Suprapubic skin (tissue), 4 donors: ENCODE measurements at places on chromosomes 5 and 9.
A peak's percentile ranks its signal among the peaks of the same experiment; 100 is the strongest.

GRCh38 chr5:173973616-173973969, 15.4 kb upstream of the C5orf47 start:
- DNase-seq = no peak

DNA sequence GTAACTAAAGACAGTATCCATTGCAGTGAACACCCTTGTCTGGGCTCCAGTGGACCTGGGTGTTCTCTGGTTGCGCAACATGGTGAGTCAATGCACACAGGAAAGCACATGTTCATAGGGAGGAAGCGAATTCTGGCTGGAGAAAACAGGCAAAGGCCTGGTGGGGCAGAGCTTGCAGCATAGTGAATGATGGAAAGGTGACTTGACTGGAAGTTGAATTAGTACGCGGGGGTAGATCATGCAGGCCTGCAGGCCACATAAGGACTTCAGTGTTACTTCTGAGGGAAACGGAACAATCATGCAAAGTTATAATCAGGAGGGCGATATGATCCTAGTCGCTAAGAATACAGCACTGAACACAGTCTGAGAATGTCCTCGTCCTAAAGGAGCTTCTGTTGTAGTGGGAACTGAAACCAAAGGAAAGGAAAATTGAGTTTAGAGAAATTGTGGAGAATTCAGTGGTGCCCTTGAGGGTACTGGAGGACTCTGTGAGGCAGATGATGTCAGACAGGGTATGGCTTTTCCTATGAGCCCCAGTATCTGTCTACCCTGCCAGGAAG, 71.9 kb upstream of the RANBP3L start:
- DNase-seq = peak; percentile 85

DNA sequence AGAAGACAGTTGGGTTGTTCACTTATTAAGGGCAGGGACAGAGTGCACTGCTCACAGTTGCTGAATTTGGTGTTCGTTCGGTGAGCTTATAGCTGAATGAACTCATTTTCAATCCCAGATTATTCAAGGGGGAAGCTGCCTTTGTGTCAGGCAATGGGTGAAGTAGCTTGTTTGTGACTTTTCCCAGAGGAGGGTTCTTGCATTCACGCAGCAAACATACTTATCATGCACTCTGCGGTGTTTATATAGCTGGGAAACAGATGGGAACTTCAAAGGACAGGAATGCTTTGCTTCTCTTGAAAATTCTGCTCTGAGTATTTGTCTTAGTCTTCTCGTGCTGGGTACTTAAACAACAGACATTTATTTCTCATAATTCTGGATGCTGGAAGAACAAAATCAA, 64.7 kb upstream of the ABCA1 start:
- no peak for DNase-seq

DNA sequence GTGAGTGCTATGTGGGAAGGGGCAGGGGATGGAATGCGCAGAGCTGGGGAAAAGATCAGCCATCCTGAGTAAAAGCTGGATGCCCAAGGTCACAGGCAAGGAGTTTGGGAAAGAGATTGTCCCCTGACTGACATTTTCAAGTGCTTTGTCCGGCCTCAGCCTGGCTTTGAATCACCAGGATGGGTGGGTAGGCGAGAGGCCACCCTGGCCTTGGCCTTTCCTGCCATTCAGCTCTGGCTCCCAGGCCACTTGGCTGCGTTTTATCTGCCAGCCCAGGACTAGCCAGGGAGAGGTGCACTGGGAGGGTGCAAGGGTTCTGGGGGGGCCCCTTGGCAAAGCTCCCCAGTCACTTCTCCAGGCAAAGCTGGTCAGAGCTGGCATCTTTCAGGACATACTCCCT, 37.4 kb upstream of the SYNPO start:
- no peak for DNase-seq

- no peak for DNase-seq
Measured at GRCh38 chr9:84317563-84317962, 23.0 kb downstream of the SLC28A3 start.

DNA sequence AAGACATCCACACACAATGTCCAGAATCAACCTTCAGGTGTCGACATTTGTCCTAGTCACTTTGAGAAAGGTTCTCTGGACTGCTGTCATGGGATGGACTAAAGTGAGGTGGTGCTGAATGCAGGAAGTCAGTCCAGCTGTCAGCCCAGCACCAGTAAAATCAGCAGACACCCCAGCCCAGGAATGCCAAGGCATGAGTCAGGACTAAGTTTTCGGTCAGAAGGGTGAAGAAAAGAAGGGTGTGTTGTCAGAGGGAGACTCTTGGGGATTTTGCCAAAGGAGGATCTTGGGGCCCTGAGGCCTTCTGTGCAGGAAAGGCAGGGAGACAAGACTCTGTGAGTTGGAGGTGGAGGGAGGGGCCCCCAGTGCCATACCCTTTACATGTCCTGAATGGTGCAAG, 69.0 kb upstream of the XPA start:
- no peak for DNase-seq

- DNase-seq = no peak
Measured at GRCh38 chr5:146646441-146646840, 130.5 kb upstream of the GPR151 start.

DNA sequence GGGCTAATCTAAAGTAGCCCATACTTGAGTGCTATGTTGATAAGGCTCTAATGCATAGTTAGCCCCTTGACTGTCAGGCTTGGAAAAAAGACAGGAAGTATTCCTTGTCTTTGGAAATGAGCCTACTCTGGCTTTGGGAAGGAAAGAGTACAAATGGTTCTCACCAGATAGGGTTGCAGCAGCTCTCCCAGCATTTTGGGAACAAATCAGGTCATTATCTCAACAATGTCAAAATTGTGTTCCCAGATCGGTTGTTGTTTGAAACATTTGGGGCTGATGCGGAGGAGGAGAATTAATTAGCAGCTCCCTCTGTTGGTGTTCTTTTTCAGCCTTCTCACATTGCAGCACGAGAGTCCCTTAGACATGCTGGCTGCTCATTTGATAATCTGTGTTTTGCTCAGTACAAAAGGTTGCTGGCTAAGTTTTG, 294.7 kb upstream of the DMRT1 start:
- DNase-seq = no peak

DNA sequence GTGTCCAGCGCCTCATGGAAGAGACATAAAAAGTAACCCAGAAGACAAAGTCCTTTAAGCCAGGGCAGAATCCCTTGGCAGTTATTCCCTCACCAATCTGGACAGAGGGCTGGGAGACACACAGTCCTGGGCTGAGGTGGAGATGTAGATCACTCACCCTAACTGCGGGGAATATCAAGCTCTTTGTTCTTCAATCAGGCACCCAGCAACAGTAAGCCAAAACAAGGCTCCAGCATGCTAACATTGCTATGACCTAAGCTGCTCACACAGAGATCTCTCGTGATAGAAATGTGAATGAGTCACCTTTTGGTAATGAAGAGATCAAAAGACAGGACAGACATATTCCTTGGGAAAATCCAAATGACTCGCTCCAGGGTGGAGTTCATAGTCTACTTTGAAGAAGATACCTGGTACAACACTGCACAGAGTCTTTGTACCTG, 101.3 kb downstream of the FBN2 start:
- no peak for DNase-seq

DNA sequence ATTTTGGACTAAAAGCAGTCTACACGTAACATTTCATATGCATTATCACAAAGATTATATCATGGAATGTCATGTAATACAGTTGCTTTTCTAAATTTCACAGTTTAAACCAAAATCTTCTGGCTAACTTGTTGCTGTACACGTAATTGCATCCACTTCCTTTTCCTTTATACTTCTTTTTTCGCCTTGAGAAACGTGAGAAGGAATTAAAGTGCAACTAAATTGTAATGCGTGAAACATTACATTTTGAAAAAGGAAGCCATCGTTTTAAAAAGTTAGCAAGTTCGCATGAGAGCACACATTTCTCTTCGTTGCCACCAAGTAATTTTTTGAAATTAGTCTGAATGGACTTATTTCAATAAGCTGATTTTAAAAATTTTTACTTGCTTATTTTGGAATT, 80.0 kb downstream of the MEGF10 start:
- no peak for DNase-seq

GRCh38 chr5:78501411-78502352, 141.3 kb downstream of the SCAMP1 start:
- DNase-seq = no peak

DNA sequence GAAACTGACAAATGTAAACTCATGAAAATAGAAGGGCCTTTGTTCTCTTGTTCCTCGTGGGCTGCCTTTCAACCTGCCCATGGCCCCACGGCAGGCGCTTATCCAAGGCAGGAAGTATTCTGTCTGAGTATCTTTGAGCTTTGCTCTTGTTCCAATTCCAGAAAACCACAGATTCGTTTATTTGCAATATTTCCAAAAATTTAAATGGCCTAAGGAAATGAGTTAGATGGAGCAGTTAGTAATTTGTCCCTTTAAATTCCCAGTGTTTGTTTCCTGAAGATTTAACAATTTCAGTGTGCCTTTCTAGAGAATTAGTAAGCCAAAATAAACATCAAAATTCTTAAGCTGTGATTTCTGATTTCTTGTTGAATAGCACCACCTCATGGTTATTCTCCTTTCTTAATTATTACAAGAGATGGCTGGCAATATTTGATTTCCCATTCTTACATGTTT, 299.4 kb upstream of the RASA1 start:
- no peak for DNase-seq

- DNase-seq = no peak
Measured at GRCh38 chr5:52743970-52744369, 43.7 kb upstream of the ITGA1 start.

DNA sequence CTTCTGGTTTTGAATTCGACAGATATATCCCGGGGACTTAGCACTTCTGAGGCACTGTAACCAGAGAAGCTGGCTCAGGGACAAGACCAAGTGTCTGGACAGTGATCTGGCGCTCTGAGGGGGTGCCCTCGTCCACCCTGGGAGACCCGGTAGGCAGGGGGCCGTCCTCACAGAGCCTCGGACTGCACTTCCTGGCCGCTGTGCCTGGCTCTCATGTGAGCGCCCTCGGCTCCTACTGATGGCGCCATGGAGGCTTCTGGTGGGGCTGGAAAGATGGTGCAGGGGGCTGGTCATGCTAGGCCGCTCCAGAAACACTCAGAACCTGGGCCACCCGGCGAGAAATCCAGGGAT, 18.8 kb upstream of the SLC6A3 start:
- DNase-seq = no peak

- DNase-seq = no peak
Measured at GRCh38 chr9:135567311-135567710, 5.8 kb downstream of the PAEP start.

GRCh38 chr5:69136293-69136692, 30.7 kb upstream of the CCNB1 start:
- DNase-seq = no peak

DNA sequence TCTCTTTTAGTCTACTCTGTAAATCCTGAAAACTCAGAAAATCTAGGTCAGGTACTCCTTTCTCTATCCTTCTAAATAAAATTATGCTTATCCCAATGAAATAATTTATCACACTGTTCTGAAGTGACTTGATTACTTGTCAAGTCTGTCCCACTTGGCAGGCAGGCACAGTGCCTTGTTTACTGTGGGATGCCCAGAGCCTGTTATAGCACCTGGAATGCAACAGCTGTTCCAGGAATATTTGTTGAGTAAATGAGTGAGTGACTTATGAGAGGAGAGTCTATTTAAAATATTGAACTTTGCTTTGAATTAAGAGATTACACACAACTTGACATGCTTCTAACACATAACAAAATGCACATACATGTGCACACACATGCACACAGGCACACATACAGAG, 130.0 kb downstream of the MPDZ start:
- DNase-seq = no peak

- no peak for DNase-seq
Measured at GRCh38 chr5:126309860-126310259, 113.3 kb upstream of the GRAMD2B start.

DNA sequence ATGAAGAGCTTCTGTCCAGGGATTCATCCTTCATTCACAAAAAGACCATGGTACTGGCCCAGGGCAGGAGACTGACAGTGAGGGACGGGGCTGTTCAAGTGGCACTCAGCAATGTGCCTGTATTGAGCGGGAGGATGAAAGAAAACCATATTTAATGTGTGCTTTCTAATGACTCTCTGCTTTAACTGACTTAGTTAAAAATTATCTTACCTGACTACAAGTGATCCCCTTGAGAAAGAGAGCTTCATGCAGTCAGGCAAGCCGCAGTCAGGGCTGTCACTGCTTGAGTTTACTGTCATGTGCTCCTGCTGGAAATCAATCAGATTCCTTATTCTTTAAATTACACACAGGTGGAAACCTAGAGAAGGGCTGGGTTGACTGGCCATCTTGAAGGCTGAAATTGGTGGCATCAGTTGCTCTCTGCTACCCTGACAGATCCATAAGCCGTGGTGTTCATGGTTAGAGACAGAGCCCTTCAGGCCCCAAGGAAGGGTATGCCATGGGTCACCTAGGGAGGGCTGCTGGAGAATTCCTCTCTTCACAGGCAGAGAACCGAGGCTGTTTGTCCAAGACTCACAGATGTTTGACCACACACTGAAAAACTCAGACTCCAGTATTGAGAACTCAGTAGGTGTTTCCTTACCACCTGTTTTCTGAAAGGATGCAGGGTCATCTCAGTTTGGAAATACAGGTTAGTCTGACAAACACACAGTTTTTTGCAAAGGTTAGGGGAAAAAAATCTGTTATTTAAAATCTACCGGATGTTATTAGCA, 70.9 kb downstream of the TRIO start:
- no peak for DNase-seq

- no peak for DNase-seq
Measured at GRCh38 chr9:111348821-111349271, 18.8 kb upstream of the OR2K2 start.

- no peak for DNase-seq
Measured at GRCh38 chr9:22700171-22700570, 253.5 kb downstream of the DMRTA1 start.

GRCh38 chr5:78640662-78641474, 7.7 kb downstream of the LHFPL2 start:
- DNase-seq = no peak

DNA sequence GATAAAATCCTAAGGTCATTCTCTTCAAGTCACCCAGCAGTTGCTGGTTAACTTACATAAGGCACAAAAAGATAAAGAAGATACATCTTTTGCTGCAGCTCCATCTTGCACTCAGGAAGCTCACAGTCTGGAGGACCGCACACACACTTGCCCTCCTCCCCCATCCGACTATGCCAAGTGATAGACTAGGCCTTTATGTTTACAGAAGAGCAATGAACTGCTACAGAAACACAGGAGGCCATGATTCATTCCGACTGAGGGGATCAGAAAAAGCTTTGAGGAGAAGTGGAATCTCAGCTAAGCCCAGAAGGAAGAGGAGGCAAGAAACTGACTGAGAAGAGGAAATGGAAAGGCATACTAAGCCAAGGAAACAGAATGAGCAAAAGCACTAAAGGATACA, 17.4 kb downstream of the NRG2 start:
- no peak for DNase-seq
